Stimulated activated CD4-positive, alpha-beta T cell treated with anti-CD3 and anti-CD28 coated beads, Interleukin-4, amount 100 ng/mL, for 24 hours (primary cell): ENCODE measurements at places on chromosomes 7 and 10.

DNA sequence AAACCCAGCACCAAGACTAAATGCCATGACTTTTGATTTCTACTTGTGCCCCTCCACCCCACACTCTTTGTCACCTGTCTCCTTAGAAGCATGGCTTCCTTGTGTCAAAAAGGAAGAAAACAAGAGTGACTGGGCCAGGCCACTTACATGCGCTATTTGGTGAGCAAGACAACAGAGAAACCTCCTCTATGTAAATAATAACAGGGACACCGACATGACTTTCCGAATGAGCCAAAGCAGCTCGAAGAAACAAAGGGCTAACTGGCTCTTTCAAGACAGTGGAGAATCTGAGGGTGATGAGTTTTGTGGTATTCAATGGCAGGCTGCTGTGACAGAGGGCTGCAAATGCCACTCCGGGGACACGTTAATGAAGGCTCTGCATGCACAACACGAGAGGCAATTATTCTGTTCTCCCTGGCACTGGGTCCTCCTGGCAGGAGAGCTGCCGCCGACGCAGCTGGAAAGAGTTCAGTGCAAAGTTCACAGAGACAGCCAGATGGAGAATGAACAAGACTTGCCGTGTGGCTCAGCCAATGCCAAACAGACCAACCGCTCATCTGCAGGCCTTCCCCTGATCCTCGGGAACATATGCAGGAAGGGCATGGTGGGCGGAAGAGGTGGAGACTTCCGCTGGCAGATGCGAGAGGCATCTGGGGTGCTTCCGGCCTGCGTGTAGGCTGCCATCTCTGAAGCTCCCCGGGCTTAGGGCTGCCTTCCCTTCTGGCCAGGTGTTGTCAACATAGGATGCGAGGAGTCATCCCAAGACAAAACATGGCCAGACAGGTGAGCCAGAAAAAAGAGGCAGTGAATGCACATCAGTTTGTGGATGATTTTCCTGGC is 59.1 kb upstream of the SMNDC1 start:
- peak; percentile 39 for DNase-seq

GRCh38 chr7:2233926-2234325 is 1.2 kb upstream of the MAD1L1 start:
- DNase-seq: no peak

DNA sequence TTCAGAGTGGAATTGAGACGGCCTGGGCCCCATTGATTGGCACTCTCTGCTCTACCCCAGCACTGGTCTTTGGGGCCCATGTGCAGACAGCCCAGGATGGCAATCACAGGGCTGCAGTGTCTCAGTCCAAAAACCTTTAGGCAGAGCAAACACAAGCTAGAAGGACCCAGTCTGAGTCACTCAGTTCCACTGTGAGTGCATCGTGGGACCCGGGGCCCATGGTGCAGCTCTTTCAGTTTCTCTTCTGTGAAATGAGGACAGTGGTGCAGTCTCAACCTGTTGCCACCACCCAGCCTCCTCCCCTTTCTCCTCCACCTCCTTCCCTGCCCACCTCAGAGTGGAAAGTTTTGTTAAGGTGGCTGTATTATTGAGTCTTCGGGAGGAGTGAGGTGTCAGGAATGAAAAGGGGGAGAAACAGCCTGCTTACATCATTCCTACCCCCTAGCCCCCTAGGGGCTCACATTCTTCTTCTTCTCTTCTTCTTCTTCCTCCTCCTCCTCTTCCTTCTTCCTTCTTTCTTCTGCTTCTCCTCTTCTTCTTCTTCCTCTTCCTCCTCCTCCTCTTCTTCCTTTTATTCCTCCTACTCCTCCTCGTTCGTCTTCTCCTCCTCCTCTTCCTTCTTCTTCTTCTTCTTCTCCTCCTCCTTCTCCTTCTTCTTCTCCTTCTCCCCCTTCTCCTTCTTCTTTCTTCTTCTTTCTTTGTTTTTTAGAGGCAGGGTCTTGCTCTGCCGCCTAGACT is 19.5 kb upstream of the CARD11 start:
- DNase-seq: peak; percentile 86

DNA sequence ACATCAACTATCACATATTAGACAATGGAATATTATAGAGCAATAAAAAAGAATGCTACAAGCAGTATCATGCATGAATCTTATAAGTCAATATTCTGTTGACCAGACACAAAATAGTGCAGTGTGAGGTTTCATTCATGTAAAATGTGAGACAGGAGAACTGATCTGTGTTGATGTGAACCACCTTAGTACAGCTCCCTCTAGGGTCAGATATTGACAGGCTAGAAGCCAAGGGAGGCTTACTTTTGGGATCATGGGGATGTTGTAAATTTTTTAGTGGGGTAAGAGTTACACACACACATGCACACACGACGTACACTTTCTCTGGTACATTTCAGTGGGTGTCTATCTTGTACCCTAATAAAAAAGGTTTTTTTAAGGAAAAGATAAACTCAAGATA is 231.6 kb upstream of the FOXK1 start:
- no peak for DNase-seq

DNA sequence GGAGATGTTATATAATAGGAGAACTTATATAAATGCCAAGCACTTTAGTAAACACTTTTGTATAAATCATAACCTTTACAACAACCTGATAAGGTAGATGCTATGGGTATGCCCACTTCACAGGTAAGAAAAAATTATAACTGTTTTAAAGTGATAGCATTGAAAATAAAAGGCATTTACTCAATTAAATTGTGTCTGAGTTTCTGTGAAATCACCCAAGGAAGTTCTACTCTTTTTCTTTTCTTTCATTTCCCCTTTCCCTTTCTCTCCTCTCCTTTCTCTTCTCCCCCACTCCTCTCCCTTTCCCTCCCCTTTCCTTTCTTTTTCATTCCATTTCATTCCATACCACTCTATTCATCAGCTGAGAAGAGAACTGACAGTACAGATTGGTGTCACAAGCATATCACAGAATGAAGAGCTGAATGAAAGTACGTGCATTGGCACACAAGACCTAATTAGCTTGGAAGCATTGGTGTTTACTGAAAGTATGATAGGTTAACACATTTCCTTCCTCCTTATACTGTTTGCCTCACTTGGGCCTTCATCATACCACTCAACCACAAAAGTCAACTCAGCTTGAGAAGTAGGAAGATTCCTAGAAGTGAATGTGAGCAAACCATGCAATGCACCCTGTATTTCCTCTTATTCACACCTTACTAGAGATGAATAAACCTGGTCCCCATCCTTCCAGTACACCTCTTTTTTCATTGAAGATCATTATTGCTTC is 117.9 kb upstream of the AGR3 start:
- no peak for DNase-seq

GRCh38 chr7:151060416-151061212 is 1.2 kb downstream of the SLC4A2 start:
- DNase-seq: no peak

- no peak for DNase-seq
Measured at GRCh38 chr10:10680496-10680895, 337.2 kb upstream of the CELF2 start.

DNA sequence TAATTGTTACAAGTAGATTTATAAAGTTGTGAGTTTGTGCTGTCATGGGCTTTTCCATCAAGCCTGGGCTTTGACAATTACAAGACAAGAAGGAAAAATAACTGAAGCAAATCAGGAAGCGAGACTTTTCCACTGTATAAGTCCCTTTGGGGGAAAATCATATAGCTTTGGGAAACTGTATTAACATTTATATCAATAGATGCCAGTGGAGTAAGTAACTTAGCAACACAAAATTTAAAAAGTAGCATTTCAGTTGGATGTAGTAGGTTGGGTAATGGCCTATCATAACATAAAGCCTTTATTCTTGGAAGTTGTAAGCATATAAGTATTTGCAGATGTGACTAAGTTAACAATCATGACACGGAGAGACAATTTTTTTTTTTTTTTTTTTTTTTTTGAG is 931.1 kb downstream of the CNTNAP2 start:
- DNase-seq: no peak

GRCh38 chr7:86786376-86786775 is 142.7 kb downstream of the GRM3 start:
- no peak for DNase-seq

DNA sequence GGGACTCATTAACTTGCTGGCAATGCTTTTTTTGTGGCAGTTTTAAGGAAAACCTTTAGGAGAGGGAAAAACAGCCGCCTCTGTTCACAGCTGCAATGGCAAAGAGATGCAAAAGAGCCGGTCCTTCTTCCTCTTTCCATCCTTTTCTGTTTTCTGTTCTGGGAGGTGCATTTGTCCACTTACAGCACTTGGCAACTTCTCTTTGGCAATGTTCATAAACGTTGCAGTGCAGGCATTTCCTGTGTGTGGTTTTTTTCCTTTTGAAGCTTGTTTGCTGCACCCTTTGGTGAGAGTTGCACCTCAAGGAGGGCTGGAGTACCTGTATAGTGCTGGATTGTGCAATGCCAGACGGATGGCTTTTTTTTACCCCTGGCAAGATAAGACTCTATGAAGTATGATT is 53.9 kb upstream of the HABP2 start:
- DNase-seq: no peak

GRCh38 chr10:73865459-73866442 is 8.6 kb downstream of the CAMK2G start:
- peak; percentile 47 for DNase-seq

DNA sequence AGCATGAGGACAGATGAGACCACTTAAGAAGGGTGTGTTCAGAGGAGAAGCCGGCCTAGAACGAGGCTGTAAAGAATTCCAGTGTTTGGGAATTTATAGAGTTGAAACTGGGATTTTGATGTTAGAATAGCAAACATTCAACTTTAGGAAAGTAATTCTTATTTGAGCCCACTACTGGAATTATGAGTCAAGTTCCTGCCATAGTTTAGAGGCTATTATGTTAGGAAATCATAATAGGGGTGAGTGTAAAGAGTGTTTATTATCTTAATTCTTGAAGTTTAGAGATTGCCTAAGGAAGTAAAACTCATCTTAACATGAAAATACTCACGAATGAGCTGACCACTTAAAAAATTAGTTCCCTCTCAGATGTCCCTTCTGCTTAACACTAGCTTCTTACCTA is 2.1 kb downstream of the CBLL1 start:
- DNase-seq: no peak

GRCh38 chr7:26958834-26959233 is 94.4 kb upstream of the SKAP2 start:
- no peak for DNase-seq

DNA sequence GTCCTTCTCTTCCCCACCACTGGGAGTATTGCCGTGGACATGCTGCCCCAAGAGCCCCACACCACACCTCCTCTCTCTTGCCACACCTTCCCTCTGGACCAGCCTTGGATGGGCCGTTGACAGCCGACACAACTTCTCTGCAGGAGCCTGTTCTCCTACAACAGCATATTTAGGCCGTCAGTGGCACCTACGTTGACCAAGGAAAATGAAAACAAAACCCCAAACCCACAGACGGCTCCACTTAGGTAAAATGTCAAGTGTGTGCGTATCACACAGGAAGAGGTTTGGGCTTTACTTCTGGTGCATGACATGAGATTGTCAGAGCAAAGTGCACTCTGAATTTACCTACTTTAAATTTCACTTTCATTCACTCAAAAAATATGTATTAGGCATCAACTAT is 246.6 kb downstream of the ZMYND11 start:
- no peak for DNase-seq

GRCh38 chr10:60728056-60728455 is 50.2 kb upstream of the CDK1 start:
- no peak for DNase-seq

DNA sequence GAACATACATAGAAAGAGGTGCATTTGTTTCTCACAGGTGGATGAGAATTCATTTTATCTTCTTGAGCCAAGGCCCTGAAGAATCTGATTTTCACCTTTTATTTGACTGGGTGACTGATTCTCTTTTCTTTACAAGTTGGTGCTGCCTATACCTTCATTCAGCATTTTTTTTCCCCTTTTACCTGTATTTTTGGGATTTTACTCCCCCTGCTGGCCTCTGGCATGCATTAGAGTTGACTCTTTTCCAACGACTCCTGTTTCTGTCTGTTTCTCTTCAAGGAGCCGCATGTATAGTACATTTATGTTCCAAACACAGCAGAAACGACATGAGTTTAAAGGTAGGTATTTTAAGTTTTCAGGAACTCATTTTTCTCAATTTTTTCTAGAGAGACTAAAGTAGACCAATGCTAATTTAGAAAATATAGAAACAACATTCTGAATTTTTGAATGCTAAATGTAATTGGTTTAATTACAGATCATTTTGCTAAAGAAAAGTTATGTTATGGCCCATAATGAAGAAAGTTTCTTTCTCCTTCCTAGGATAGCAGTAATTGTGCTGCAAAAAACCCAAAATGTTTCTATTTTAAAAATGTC is 149.8 kb upstream of the HDAC9 start:
- peak; percentile 30 for DNase-seq

GRCh38 chr10:91378061-91378460 is 32.1 kb upstream of the HECTD2 start:
- peak; percentile 43 for DNase-seq

DNA sequence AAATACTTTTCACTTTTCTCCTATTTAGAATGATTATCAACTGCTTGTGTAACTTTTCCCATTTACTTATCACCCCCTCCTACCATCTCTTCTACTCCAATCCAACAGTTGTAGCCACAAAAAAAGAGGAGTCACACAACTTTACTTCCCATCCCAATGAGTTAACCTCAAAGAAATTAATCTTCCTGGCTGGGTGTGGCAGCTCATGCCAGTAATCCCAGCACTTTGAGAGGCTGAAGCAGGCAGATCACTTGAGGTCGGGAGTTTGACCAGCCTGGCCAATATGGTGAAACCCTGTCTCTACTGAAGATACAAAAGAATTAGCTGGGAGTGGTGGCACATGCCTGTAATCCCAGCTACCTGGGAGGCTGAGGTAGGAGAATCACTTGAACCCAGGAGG is 19.9 kb downstream of the SYPL1 start:
- DNase-seq: no peak

- no peak for DNase-seq
Measured at GRCh38 chr7:156889089-156889488, 3.9 kb downstream of the LMBR1 start.
